Vagina (tissue), 2 donors: ENCODE measurements at places on chromosomes 2 and 18. TPM values are rescaled to one million over a fixed set of nuclear protein-coding genes. Genes with fewer than 3 reads are reported as not detected.

DNA sequence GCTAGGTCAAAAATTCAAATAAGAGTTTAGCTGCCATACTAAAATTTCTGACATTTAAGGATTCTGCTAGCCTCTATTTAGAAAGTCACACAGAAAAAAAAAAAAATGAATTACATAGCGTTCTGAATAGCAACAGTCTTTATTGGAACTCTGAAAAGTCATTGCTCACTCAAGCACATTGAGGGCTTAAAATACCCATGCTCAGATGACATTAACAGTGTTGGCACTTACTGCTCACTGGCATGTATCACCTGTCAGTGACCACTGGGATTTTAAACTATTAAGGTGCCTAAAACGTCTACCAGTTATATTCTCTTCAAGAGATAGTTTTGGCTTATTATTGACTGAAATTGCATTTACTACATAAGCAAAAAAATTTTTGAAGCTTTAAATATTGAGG, 468.0 kb upstream of the SPHKAP start:
- no peak overlapping the region for H3K27ac ChIP-seq
- H3K4me1 ChIP-seq, result no peaks in the 10 kb centered on the region
- DNase-seq, result no peak

- H3K27me3 ChIP-seq, result no peaks in the 10 kb centered on the region
- no peak overlapping the region for H3K27ac ChIP-seq
- peaks cover 6% of the 10 kb centered on the region for H3K4me1 ChIP-seq
- no peak for DNase-seq
- H3K4me3 ChIP-seq, result no peak overlapping the region
- H3K36me3 ChIP-seq, result no peaks in the 10 kb centered on the region
Measured at GRCh38 chr2:12066986-12067385, 320.6 kb downstream of the LPIN1 start.

- no peak overlapping the region for H3K27ac ChIP-seq
- peaks cover 4% of the 10 kb centered on the region for H3K36me3 ChIP-seq
- peaks cover 12% of the 10 kb centered on the region for H3K4me1 ChIP-seq
- no peak overlapping the region for H3K4me3 ChIP-seq
Measured at GRCh38 chr2:44201648-44202165, 33.0 kb downstream of the PPM1B start.

GRCh38 chr2:155689791-155690190, 642.7 kb downstream of the NR4A2 start:
- no peaks in the 10 kb centered on the region for H3K27me3 ChIP-seq
- no peak overlapping the region for H3K27ac ChIP-seq
- no peaks in the 10 kb centered on the region for H3K4me1 ChIP-seq
- H3K36me3 ChIP-seq, result no peaks in the 10 kb centered on the region
- no peak for DNase-seq

- no peaks in the 10 kb centered on the region for H3K27me3 ChIP-seq
- H3K36me3 ChIP-seq, result no peaks in the 10 kb centered on the region
Measured at GRCh38 chr2:48089644-48090043, 183.3 kb upstream of the FBXO11 start.

The SAG gene
- not detected for total RNA-seq

The ASB18 gene
- total RNA-seq, result not detected
